ENCODE measurements at places on chromosomes 16 and 17.
A peak's percentile ranks its signal among the peaks of the same experiment; 100 is the strongest.

DNA sequence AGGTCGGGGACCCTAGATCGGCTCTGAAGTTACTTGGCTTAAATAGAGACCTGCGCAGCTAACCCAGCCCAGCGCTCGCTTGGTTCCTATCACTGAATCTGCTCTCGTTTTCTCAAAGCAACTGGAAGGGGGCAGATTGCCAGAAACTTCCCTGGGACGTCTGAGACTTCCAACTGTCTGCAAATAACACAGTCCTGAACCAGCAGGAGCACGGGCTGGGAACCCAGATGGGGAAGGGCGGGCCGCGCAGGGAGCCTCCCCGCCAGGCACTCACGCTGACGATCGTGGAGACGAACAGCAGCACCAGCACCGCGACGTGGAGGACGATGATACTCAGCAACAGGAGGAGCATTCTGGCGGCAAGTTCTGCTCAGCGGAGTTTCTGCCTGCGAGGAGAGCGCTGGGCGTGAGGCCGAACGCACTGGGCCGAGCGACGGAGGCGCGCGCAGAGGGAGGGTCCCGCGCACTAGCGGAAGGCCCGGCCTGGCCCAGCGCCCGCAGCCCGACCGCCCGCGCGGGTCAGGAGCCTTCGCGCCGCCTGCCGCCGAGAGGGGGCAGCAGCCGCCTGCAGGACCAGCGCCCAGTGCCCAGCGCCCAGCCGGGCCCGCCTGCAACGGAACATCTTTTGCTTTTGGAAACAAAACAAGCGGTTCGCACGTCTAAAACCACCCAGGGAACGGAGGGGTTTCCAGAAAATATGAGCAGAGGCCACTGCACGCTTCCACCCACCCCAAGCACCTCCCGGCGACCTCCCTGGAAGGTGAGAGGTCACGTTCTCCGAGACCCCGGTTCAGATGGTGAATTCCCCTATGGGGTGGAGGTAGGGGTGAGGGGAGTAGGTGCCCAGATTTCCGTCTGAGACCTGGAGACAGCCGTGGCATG is 4.5 kb downstream of the PMP22 start:
- peak; percentile 87 for DNase-seq

GRCh38 chr16:87017371-87018012 is 299.7 kb downstream of the C16orf95 start:
- DNase-seq, result peak; percentile 88

GRCh38 chr16:3363793-3364192 is 8.1 kb downstream of the OR2C1 start:
- peak; percentile 86 for DNase-seq

GRCh38 chr17:60075981-60076380 is 2.7 kb downstream of the HEATR6 start:
- no peak for DNase-seq

- no peak for DNase-seq
Measured at GRCh38 chr16:12729448-12729847, 74.2 kb downstream of the CPPED1 start.

GRCh38 chr16:47363761-47364160 is 97.1 kb downstream of the ITFG1 start:
- no peak for DNase-seq

All from RKO (cell line).